ENCODE measurements at places on chromosomes 4 and X. TPM values are rescaled to one million over a fixed set of nuclear protein-coding genes. Genes with fewer than 3 reads are reported as not detected.

Gene RNF212
- total RNA-seq, result 0.20 TPM

Gene EIF1AX
- total RNA-seq, result 85.7 TPM

Gene CFP
- total RNA-seq, result not detected

Gene XAGE1A
- not detected for total RNA-seq

Gene RGN
- 0.20 TPM for total RNA-seq

Gene VSIG1
- 4.7 TPM for total RNA-seq
